Fibroblast of skin of abdomen (primary cell): ENCODE measurements at places on chromosomes 4 and X.

DNA sequence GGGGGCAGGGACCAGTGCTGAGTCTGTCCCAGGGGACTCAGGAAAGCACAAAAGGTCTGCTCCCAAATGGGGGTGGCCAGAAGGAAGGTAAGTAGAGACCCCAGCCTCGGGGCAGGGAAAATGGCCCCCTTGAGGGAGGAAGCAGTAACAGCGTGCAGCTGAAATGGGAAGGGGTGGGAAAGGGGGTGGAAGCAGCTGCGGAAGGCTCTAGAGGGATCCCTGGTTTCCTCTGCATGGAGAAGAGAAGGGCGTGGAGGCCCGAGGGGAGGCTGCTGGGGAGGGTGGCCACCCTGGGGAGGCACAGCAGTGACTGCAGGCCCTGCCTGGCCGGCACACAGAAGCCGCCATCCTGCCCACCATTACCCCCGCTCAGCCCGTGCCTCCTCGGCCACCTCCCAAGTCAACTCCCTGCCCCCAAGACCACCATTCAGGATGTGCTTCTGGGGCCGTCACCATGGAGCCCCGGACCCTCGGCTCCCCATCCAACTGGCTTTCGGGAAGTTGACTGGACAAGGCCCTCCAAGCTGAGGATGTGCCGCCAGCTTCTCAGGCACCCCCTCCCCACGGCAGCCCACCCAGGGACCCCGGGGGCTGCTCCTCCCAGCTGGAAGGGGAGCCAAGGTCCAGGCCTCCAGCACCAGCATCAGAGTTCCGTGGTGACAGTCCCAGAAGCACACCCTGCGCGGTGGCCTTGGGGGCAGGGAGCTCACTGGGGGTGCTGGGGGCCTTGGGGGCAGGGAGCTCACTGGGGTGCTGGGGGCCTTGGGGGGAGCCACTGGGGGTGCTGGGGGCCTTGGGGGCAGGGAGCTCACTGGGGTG lies 23.6 kb downstream of the CFAP99 start:
- no peak for DNase-seq

DNA sequence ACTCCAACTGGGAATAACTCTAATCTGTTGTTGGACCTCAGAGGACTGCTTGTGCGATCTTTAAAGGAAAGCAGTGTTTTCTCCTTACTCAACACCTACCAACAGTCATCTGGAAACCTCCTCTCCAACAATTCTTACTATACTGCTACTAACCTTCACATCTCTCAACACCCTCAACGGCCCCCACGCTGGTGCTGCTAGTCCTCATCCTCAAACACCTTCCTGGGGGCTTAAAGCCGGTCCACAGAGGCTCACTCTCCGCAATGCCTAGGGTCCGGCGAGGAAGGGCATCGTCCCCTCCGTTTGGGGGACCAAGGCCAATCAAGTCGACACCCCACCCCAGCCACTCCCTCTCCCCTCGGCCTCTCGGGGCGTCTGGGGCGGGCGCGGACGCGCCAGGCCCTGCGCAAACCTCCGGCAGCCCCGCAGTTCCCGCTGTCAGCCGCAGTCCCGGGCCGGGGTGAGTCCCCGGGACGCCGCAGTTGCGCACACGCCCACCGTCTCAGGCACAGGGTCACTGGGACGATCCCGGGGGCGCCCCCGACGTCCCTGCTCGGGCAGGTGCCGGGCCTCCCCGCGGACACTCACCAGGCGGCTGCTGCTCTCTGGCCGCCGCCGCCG lies 418 bp downstream of the TAB3 start:
- DNase-seq: no peak

DNA sequence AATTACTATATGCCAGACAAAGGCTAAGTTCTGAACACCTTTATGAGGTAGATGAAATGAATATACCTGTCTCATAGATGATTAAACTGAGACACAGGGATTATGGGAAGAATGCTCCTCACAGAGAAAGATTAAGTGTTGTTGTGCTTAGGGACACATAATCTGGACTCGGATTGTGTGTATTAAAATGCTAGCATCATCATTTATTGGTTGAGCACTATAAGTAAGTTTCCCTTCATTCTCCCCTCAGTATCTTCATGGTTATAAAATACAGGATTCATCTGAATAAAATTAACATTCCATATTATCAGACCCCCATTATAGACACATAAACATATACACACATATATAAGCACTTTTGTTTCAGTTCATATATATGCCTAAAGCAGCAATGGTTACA lies 463.5 kb downstream of the PPP4R3C start:
- no peak for DNase-seq

GRCh38 chr4:158129694-158130093 lies 43.1 kb downstream of the GASK1B start:
- no peak for DNase-seq

DNA sequence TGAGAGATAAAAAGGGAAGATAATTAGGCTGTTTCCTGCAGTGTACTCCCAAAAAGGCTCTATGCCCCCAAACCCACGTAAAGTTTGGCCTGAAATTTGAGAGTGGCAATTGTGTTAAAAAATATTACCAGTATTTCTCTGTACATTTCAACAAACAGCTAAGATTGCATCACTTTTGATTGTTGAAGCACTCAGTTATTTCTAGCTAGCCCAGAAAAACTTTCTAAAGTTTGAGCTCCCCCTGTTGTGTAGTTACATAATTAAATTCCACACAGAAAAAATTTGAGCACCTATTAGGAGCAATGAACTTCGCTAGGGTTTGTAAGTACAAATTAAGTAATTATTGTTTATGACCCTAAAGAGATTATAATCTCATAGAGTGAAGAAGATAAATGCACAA lies 109.4 kb downstream of the DLG3 start:
- peak; percentile 50 for DNase-seq

DNA sequence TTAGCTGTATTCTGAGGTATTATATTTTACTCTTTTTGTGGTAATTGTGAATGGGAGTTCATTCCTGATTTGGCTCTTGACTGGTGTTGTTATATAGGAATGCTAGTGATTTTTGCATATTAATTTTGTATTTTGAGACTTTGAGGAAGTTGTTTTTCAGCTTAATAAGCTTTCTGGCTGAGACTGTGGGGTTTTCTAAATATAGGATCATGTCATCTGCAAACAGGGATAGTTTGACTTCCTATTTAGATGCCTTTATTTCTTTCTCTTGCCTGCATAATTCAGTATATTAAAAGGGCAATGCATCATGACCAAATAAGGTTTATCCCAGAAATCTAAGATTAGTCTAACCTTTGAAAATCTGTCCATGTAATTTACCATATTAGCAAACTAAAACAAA lies 44.7 kb upstream of the EPGN start:
- no peak for DNase-seq

DNA sequence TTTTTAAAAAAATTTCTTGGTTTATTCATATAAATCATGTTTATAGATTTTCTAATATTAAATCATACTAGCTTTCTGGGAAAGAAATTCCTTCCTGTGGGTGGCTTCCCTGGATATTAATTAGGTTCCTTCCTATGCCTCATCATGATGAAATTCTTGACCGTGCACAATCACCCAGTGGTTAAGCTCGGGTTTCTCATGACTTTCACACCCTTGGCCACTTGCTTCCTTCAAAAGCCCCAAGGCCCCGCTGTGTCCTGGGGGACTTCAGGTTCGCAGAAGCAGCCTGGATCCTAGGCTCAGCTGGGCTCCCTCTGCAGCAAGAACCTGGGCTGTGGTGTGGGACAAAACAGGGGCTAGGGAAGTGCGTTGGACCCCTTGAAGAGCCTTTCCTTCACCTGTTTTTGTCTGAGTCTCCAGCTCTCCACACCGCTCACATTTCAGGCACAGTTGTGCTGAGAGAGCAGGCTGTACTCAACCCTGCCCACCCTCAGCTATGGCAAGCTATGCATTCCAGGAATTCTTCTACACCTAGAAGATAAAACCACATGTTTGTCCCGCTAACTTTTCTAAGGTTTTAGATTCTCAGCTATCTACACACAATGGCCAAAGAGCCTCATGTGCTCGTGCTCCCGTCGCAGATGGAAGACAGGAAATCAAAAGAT lies 48.9 kb upstream of the TMSB15B start:
- peak; percentile 33 for DNase-seq

- DNase-seq: no peak
Measured at GRCh38 chr4:24141836-24142235, 252.0 kb upstream of the PPARGC1A start.

- no peak for DNase-seq
Measured at GRCh38 chr4:48543796-48544195, 53.7 kb downstream of the ZAR1 start.

DNA sequence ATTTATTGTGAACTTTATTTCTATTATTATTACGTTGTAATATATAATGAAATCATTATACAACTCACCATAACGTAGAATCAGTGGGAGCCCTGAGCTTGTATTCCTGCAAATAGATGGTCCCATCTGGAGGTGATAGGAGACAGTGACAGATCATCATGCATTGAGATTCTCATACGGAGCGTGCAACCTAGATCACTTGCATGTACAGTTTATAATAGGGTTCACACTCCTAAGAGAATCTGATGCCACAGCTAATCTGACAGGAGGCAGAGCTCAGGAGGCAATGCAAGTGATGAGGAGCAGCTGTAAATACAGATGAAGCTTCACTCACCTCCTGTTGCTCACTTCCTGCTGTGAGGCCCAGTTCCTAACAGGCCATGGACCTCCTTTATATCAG lies 2170.2 kb downstream of the PCDH7 start:
- no peak for DNase-seq

- peak; percentile 97 for DNase-seq
Measured at GRCh38 chr4:16140879-16141249, 57.0 kb upstream of the PROM1 start.

DNA sequence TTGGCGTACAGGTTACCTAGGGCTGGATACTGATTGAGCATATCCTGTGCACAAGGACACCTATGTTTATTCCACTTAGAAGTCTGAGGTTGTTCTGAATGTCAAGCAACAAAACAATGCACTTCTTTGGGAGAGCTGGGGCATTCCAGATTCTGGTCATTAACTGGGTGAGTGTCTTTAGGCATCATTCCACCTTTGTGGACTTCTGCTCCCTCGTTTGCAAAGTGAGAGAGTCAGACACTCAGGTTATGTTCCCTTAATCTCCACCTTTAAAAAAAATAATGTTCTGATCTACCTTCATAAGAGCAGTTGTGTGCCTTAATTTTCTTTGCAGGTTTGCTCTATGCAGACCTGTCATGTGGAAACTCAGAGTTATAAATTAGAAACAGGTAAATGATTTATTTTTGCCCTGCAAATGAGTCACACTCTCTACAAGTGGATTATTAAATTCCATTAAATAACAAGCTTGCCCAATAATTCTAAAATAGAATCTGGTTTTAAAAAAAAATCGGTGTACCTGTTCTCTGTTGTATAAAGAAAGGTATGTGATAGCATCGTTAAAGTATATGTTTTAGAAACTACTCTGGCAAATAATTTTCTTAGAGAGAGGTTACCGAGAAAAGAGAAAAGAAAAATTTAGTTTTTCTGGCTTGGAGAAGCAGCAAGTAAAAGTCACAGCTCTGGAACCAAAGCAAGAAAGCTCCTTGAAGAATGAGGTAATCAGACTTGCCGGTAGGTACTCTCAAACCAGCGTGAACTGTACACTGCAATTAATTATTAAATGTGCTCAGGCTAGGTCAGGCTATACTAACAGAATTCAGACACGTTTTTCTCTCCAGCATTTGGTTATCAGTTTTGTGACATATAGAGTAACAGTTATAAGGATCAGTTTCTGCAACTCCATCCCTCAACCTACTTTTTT lies 93.2 kb downstream of the SORBS2 start:
- DNase-seq: no peak

GRCh38 chr4:138861135-138861534 lies 154.4 kb upstream of the NOCT start:
- peak; percentile 60 for DNase-seq

GRCh38 chrX:81414630-81415029 lies 212.7 kb downstream of the SH3BGRL start:
- DNase-seq: no peak

GRCh38 chr4:177558995-177559394 lies 116.8 kb upstream of the AGA start:
- no peak for DNase-seq

GRCh38 chr4:100288811-100289529 lies 98.7 kb upstream of the DDIT4L start:
- DNase-seq: no peak

DNA sequence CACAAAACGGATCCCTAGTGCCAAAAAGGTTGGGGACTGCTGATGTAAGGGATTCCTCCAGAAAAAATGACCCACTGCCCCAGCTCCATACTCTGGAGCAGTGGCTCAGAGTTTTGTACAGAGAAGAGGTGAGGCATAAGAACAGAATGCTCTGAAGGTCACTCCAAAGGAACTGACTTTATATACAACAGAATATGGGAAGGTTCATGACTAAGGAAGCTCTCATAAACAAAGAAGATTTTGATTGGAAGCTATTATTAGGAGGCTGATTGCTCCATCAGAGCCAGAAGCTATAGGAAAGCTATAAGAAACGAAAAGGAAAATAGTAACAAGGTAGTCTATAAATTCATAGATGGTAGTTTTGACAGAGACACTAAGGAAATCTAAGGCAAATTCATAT lies 203.1 kb downstream of the SLC7A11 start:
- DNase-seq: no peak

GRCh38 chrX:69094977-69095669 lies 70.1 kb downstream of the PJA1 start:
- no peak for DNase-seq

DNA sequence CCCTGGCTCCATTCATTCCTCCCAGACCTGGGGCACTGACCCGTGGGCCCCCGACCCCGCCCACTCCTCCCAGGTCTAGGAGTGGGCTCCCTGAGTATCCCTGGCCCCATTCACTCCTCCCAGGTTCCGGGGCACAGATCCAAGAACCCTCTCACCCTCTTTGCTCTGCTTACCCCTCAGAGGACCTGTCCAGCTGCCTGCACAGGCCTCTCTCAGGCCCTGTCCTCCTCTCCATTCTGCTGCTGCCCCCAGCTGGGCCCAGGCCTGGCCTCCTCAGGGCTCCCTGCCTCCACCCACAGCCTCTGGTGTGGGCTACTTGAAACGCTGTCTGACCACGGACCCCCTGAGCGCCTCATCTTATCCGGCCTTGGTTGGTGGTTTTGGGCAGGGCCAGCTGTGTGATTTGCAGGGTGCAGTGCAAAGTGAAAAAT lies 217.7 kb upstream of the PSAPL1 start:
- no peak for DNase-seq
